Right atrium auricular region (tissue), 2 donors: ENCODE measurements at places on chromosomes 5 and 9.

DNA sequence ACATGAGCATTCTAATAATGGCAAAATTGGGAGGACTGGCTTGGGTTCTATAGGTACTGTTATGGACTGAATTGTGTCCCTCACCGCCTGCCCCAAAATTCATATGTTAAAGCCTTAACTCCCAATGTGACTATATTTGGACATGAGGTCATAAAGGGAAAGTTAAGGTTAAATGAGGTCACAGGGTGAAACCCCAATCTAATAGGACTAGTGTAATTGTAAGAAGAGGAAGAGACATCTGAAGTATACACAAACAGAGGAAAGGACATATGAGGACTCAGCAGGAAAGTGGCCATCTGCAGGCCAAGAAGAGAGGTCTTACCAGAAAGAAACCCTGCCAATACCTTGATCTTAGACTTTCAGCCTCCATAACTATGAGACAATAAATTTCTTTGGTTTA lies 23.1 kb downstream of the RNF180 start:
- H3K36me3 ChIP-seq, result no peaks in the 10 kb centered on the region
- no peak overlapping the region for H3K27ac ChIP-seq
- H3K27me3 ChIP-seq, result no peaks in the 10 kb centered on the region
- DNase-seq, result no peak
- H3K4me3 ChIP-seq, result no peak overlapping the region

DNA sequence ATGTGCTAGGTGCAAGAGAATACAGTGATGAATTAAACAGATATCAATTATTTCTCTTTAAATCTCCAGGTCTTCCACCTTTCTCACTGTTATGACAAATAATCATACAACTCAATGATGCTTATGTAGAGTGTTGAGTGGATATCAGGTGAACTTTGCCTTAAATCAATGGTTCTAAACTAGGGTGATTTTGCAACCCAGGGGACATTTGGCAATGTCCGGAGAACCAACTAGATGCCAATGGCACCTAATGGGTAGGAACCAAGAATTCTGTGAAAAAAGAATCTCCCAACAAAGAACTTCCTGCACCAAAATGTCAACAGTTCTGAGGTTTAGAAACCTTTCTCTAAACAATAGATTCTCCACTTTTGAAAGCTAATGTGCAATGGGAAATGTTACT lies 52.0 kb upstream of the GDNF start:
- H3K4me3 ChIP-seq, result no peak overlapping the region
- H3K36me3 ChIP-seq, result no peaks in the 10 kb centered on the region
- H3K27me3 ChIP-seq, result no peaks in the 10 kb centered on the region
- H3K27ac ChIP-seq, result no peak overlapping the region

GRCh38 chr9:83355729-83356151 lies 182.5 kb downstream of the FRMD3 start:
- H3K27me3 ChIP-seq, result no peaks in the 10 kb centered on the region
- H3K4me3 ChIP-seq, result no peak overlapping the region
- DNase-seq, result no peak
- no peaks in the 10 kb centered on the region for H3K4me1 ChIP-seq
- H3K36me3 ChIP-seq, result no peaks in the 10 kb centered on the region

GRCh38 chr5:141968914-141969608 lies at the start of gene RNF14:
Gene RNF14, plus strand, starts transcription at chr5:141969105. Its CDS starts 4,484 bp downstream, at chr5:141973589.
- no peaks in the 10 kb centered on the region for H3K27me3 ChIP-seq
- H3K27ac ChIP-seq, result peak within 1 kb of the TSS; percentile 98
- H3K4me3 ChIP-seq, result peak within 1 kb of the TSS; percentile 77
- peaks cover 10% of the 10 kb centered on the region for H3K36me3 ChIP-seq
- peak; percentile 90 for DNase-seq

GRCh38 chr5:157761690-157762621 lies 18.4 kb downstream of the LSM11 start:
- H3K4me1 ChIP-seq, result no peaks in the 10 kb centered on the region
- H3K27ac ChIP-seq, result no peak overlapping the region
- no peaks in the 10 kb centered on the region for H3K27me3 ChIP-seq
- no peak for DNase-seq
- H3K4me3 ChIP-seq, result no peak overlapping the region

GRCh38 chr5:132099076-132099748 lies 25.6 kb downstream of the CSF2 start:
- H3K36me3 ChIP-seq, result no peaks in the 10 kb centered on the region
- no peak overlapping the region for H3K27ac ChIP-seq
- H3K4me1 ChIP-seq, result no peaks in the 10 kb centered on the region
- H3K4me3 ChIP-seq, result no peak overlapping the region
- DNase-seq, result no peak
- no peaks in the 10 kb centered on the region for H3K27me3 ChIP-seq

DNA sequence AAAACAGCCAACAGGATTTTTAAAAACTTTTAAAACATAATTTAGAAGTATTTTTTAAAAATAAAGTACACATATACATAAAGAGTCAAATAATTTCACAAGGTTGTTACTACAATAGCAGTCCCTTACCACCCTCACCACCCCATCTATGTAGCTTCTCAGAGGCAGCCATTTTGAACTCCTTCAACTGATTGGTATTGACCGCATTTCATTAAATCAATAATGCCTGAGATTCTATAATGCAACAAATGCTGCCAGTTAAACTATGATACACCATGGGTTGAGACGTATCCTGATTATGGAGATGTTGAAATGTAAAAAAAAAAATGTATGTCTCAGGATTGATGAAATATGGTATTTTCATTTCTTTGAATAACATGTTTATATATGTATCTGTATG lies 78.8 kb downstream of the PCSK1 start:
- no peaks in the 10 kb centered on the region for H3K36me3 ChIP-seq
- H3K27me3 ChIP-seq, result no peaks in the 10 kb centered on the region
- H3K27ac ChIP-seq, result no peak overlapping the region

DNA sequence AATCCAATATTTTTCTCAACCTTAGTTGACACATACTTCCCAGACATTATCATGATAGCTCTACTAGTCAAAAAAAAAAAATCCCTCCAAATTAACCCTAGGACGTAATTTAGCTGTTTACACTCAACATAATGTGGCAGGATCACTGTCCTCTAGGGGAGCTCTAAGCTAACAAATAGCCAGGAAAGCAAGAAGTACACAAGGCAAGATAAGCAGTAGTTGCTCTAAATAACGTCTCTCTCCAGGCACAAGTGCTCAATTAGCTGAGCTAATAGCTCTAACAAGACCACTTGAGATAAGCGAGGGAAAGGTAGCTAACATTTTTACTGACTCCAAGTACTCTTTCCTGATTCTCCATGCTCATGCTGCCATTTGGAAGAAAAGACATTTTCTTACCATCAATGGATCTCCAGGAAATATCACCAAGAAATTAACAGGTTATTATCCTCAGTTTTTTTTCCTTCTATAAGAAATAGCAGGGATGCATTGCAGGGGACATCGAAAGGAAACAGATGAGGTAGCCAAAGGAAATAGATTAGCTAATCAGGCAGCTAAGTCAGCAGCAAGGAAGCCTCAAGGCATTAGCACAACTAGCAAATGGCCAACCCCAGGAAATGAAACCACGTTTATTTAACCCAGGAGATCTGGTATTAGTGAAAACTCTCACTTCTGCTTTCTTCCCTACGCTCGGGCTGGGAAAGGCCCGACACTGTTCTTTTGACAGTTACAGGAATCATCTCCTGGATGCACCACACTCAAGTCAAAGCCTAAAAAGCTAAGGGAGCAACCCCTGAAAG lies 614.1 kb downstream of the PTPRD start:
- H3K4me3 ChIP-seq, result no peak overlapping the region
- DNase-seq, result no peak
- H3K27me3 ChIP-seq, result no peaks in the 10 kb centered on the region
- no peaks in the 10 kb centered on the region for H3K4me1 ChIP-seq
- no peaks in the 10 kb centered on the region for H3K36me3 ChIP-seq

GRCh38 chr9:38186404-38187115 lies 117.5 kb upstream of the SHB start:
- H3K27me3 ChIP-seq, result no peaks in the 10 kb centered on the region
- H3K4me3 ChIP-seq, result no peak overlapping the region
- H3K27ac ChIP-seq, result no peak overlapping the region
- H3K4me1 ChIP-seq, result no peaks in the 10 kb centered on the region
- DNase-seq, result no peak

GRCh38 chr5:156918311-156918845 lies 44.6 kb downstream of the TIMD4 start:
- DNase-seq, result no peak
- H3K4me3 ChIP-seq, result no peak overlapping the region
- no peaks in the 10 kb centered on the region for H3K4me1 ChIP-seq

GRCh38 chr5:122392824-122393223 lies 80.8 kb downstream of the SNCAIP start:
- no peaks in the 10 kb centered on the region for H3K27me3 ChIP-seq
- H3K4me1 ChIP-seq, result no peaks in the 10 kb centered on the region
- H3K27ac ChIP-seq, result no peak overlapping the region
- no peak overlapping the region for H3K4me3 ChIP-seq

DNA sequence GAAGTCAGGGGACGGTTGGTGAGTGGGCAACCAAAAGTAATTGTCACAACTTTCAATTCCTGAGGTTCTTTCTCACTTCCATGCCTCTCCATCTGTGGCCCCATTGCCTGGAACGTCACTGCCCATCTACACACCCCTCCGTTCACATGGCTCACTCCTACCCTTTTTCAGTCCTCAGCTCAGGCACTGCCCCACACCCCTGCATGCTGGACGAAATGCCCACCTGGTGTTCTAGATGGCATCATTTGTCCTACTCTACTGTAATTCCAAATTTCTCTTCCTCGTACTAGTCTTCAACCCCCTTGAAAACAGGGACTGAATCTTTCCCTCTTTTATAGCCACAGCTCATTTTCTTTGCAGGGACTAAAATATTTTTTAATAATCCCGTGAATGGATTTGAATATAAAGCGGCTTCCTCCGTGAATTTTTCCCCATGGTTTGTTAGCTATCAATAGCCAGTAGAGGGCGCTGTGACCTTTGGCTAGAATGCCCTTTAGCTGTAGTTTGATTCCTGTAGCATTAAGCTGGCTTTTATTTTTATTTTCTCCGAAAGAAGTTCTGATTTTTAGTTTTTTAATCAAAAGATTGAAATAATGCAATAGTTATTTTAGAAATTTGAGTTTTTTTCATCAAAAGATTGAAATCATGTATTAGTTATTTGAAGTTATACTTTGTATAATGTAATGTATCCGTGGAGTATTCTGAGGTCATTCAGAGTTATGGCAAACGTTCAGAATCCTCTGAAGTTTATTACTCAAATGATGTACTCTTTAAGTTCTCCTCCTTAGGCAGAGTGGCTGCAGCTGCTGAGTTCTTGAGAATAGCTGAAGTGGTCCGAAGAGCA lies 232.1 kb downstream of the SH3GL2 start:
- H3K27ac ChIP-seq, result no peak overlapping the region
- no peaks in the 10 kb centered on the region for H3K4me1 ChIP-seq
- no peak for DNase-seq
- no peaks in the 10 kb centered on the region for H3K36me3 ChIP-seq
- H3K27me3 ChIP-seq, result no peaks in the 10 kb centered on the region

DNA sequence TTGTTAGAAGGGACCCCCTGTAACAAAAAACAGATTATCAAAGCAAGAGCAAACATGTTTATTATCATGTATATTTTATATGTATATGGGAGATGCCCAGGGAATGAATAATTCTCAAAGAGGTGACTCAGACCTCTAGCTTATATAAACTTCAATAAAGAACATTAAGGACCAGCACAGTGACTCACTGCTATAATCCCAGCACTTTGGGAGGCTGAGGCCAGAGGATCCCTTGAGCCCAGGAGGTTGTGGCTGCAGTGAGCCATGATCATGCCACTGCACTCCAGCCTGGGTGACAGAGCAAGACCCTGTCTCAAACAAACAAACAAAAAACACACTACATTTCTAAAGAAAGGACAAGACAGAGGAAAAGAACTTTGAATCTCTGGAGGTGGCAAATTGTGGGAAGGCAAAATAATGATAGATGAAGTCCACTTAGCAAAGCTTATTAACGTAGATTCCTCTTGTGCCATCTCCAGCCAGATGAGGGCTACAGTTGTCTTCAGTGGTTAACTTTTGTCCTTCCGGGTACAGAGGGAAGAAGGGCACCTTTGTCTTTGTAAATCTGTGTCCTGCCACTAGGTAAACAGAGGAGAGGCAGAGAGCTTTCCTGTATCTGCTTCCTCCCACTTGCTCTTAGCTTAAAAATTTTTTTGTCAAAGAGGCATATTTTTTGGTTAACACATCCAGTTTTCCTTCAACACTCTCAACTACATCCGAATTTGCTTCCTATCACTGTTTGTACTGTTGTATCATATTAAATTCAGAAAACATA lies 7.5 kb upstream of the RFK start:
- H3K36me3 ChIP-seq, result no peaks in the 10 kb centered on the region
- H3K4me3 ChIP-seq, result no peak overlapping the region
- no peak overlapping the region for H3K27ac ChIP-seq
- no peaks in the 10 kb centered on the region for H3K27me3 ChIP-seq
- H3K4me1 ChIP-seq, result peaks cover 6% of the 10 kb centered on the region

- no peaks in the 10 kb centered on the region for H3K36me3 ChIP-seq
- H3K27ac ChIP-seq, result no peak overlapping the region
- no peak for DNase-seq
- no peak overlapping the region for H3K4me3 ChIP-seq
- peaks cover 10% of the 10 kb centered on the region for H3K4me1 ChIP-seq
Observed at GRCh38 chr9:34520505-34521385, 2.0 kb downstream of the ENHO start.

DNA sequence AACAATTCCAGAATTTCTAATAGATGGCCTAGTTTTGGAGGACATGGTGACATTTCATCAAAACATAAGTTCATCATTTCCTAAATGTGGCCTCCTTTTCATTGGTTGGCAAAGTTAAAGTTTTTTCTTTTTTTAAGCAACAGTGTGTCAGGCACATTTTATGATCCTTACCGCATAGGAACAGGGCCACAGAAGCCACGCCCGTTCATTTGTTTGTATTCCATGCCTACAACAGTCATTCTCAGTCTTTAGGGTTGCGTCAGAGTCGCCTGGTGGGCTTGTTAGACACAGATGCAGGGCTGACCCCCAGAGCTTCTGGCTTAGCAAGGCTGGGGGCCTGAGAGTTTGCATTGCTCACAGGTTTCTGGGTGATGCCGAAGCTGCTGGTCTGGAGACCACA lies 130.2 kb downstream of the HSD17B3 start:
- H3K27ac ChIP-seq, result no peak overlapping the region
- H3K36me3 ChIP-seq, result no peaks in the 10 kb centered on the region
- H3K27me3 ChIP-seq, result no peaks in the 10 kb centered on the region
- DNase-seq, result no peak
- no peak overlapping the region for H3K4me3 ChIP-seq
- no peaks in the 10 kb centered on the region for H3K4me1 ChIP-seq

- H3K4me3 ChIP-seq, result no peak overlapping the region
- H3K27ac ChIP-seq, result no peak overlapping the region
- no peaks in the 10 kb centered on the region for H3K27me3 ChIP-seq
- no peaks in the 10 kb centered on the region for H3K4me1 ChIP-seq
- no peaks in the 10 kb centered on the region for H3K36me3 ChIP-seq
Observed at GRCh38 chr5:68435611-68436010, 220.1 kb downstream of the PIK3R1 start.

DNA sequence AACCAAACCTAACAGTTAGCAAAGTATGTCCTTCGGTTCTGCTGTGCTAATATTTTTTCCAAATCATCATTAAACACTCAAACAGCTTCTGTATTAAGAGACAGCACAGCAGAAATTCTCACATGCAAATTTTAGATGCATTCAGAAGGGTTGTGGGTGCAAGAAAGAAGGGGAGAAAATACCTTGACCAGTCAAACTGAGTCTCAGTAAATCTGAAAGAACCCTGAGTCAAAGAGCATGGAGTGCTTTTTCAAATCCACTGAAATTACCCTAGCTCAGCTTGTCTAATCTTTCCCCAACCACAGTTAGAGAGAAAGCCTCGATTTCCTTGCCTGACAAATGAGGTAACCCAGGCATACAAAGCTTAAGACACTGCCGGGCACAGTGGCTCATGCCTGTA lies 55.1 kb downstream of the RETREG1 start:
- H3K36me3 ChIP-seq, result no peaks in the 10 kb centered on the region
- H3K4me1 ChIP-seq, result peaks cover 18% of the 10 kb centered on the region
- H3K27me3 ChIP-seq, result no peaks in the 10 kb centered on the region

GRCh38 chr9:107940616-107941595 lies 451.3 kb upstream of the KLF4 start:
- H3K27ac ChIP-seq, result no peak overlapping the region
- H3K27me3 ChIP-seq, result no peaks in the 10 kb centered on the region
- DNase-seq, result no peak
- H3K4me1 ChIP-seq, result no peaks in the 10 kb centered on the region
